ENCODE measurements at places on chromosomes 13 and 19.

DNA sequence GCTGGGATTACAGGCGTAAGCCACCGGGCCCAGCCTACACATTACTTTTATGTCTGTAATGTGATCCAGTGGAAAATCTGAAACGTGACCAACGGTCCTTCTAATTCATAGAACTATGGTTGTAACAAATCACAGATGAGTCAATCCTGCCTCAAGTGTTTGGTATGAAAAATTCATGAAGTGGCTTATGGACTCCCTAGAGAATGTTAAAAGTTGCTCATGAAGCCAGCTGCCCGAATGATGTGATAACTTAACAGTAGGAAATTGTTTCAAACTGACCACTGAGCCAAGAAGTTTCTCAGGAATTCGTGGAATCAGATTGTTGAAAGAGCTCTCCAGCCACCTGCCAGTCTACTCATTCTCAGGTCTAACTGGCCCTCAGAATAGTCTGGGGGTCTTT, 59.4 kb upstream of the FARP1 start:
- no peak for DNase-seq

GRCh38 chr13:45325806-45326205, 15.2 kb downstream of the TPT1 start:
- peak; percentile 46 for DNase-seq

DNA sequence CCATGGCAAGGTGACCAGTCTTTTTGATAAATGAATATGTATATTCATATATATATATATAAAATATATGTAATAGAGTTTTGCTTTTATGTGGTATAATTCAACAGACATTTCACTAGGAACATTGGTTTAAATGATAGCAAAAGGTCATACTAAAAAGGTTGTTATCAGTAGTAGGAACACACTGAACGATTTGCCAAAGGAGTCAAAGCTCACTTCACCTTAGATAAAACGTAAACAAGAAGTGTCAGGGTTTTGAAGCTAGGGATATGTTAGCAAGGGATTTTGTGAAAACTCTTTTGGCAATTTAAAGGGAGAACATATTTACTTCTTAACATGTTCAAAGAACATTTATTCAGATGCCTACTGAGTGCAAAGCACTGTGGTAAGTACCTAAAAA, 8.0 kb upstream of the HS6ST3 start:
- DNase-seq, result no peak

- DNase-seq, result no peak
Observed at GRCh38 chr13:107374038-107374437, 806.1 kb upstream of the ARGLU1 start.

- no peak for DNase-seq
Observed at GRCh38 chr13:26257049-26257448, 3.1 kb downstream of the CDK8 start.

GRCh38 chr13:70502944-70503343, 394.7 kb upstream of the KLHL1 start:
- no peak for DNase-seq

- DNase-seq, result peak; percentile 18
Observed at GRCh38 chr13:30898678-30899241, 7.3 kb upstream of the MEDAG start.

GRCh38 chr19:45068041-45068440, 8.2 kb downstream of the ZNF296 start:
- no peak for DNase-seq

- DNase-seq, result no peak
Observed at GRCh38 chr19:49761625-49762311, 1.3 kb downstream of the TSKS start.

- DNase-seq, result no peak
Observed at GRCh38 chr13:53001444-53002225, 27.0 kb upstream of the OLFM4 start.

GRCh38 chr13:110520431-110521295, 40.9 kb downstream of the RAB20 start:
- no peak for DNase-seq

DNA sequence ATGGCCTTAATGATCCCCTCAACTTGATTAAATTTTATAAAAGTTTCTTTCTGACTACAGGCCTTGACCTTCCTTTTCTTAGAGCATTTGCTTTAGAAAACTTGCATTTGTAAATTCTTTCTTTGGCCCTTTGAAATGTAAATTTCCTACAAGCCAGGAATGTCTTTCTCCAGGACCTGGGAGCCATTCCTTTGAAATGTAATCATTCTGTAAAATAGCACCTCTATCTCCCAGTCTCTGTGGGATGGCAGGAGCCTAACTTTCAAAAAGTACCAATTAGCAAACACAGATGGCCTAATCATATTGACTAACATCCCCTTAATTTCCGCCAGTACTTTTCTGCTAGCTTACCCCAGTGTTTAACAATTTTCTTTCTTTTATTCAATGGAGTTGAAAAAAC, 1394.2 kb upstream of the ATXN8OS start:
- no peak for DNase-seq

DNA sequence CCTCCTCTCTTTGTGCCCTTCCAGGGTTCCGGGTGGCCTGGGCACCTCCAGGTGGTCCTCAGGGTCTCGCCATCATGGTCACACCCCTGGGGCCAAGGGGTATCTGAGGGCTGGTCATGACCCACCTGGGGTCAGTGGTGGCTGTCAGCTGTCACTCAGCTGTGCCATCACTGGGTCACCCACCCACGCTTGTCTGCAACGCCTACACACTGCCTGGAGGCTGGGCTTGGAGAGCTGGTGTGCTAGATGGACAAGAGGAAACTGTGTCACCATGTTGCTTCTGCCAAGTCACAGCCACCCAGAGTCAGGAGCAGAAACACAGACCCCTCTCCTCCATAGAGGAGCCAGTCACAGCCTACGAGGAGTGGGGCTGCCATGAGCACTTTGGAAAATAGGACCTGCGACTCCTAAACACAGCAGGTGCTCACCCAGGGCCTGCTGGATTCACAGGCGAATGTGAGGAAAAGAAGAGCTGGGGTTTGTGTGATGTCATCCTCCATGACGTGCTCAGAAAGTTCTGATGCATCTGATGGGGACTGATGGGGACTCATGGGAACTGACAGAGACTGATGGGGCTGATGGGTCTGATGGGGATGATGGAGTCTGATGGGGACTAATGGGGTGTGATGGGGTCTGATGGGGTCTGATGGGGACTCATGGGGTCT, 10.7 kb upstream of the GRTP1 start:
- no peak for DNase-seq
